ENCODE measurements at places on chromosomes 2 and 18.

DNA sequence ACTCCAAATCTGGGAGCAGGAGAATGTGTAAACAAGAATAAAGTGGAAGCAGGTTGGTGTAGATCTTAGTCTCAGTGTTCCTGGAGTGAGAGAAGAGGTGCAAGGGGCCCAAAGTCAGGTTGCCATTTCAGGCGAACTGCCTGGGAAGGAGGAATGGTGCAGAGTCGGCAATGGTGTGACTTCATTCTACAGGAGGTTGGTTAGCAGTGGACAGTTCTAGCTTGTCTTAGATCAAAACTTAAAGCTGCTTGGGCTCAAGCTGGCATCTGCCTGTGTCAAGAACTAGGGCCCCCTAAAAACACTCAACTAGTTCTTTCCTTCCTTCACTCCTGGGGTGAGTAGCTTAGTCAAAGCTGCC lies 3.5 kb downstream of the STK16 start:
- DNase-seq = no peak

DNA sequence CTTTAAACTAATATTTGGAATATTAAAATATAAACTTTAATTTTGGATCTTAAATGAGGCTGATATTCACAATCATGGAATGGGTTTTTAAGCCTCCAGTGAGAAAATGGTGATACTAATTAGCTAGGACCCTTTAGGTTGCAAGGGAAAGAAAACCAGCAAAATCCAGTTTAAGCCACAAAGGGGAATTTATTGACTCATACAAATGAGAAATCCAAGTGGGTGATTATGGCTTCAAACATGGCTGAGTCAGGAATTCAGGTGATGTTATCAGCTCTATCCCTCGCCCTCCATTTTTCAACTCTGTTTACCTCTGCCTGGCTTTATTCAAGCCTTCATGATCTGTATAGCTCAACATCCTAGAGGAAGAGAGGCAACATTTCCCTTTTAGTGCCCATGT lies 75.3 kb upstream of the DLX2 start:
- DNase-seq = no peak

GRCh38 chr2:241905716-241906377 lies 36.3 kb downstream of the RTP5 start:
- no peak for DNase-seq

DNA sequence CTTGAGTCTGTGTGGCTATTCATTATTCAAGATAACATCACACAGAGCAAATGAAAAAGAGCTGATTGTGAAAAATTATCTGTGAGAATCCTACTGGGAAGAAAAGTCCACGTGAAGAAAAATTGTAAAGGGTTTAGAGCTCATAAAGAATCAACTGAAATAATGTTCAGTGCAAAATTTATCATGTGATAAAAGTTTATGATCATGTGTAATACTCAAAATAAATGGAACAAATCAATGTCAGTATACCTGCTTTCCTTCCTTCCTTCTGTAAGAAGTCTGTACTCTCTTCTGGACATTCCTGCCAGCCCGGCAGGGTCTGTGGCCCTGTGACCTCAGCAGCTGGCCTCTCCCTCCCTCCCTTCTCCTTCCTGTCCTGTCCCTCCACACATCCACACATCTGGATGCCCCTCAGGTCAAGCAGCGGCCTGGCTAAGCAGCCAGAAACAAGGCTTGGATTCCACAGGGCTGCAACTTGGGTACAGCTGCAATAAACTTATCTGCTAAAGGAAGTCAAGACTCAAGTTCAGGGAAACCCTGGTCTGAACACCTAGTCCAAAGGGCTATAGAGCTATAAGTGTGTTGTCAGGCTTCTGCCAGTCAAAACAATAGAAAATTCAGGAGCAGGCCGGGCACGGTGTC lies 172.1 kb downstream of the MREG start:
- no peak for DNase-seq

DNA sequence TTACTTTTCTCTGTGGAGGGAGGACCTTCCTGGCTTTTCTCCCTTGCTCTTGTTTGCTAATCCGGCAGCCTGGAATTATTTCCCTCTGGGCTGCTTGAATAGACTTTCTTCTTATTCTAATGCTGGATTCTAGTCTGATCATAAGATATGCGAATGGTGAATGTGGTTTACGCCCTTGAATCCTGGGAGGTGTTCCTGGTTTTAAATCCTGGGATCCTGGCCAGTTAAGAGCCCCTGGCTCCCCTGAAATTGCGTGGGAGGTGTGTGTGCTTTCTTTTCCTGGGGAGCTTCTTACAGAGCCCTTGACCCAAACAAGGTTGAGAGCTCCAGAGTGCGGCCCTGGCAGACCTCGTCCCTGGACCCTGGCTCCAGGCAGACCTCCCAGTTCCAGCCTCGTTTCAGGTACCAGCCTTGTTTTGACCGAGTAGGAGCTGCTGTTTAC lies 2.8 kb downstream of the SH3BP4 start:
- no peak for DNase-seq

DNA sequence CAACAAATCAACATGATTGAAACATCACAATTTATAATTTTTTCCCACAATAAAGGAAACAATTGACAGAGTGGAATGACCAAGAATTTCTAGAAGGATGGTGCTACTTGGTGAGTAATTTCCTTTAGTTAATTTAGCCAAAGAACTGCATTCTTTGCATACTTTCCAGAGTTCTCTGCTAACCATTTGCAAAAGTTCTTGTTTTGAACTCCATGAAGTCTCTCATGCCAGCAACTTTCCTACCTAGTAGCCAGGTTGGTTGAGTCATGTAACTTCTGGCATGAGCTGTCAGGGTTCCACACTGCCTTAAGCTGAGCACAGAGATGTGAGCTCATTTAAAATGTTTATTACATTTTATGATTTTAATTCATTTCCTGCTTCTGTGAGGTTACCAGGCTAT lies 539.6 kb downstream of the PID1 start:
- no peak for DNase-seq

GRCh38 chr18:68482815-68483214 lies 232.1 kb downstream of the TMX3 start:
- DNase-seq = no peak

- no peak for DNase-seq
Observed at GRCh38 chr2:54161660-54162424, 46.4 kb downstream of the ACYP2 start.

- DNase-seq = no peak
Observed at GRCh38 chr2:99470957-99471356, 18.9 kb downstream of the REV1 start.

DNA sequence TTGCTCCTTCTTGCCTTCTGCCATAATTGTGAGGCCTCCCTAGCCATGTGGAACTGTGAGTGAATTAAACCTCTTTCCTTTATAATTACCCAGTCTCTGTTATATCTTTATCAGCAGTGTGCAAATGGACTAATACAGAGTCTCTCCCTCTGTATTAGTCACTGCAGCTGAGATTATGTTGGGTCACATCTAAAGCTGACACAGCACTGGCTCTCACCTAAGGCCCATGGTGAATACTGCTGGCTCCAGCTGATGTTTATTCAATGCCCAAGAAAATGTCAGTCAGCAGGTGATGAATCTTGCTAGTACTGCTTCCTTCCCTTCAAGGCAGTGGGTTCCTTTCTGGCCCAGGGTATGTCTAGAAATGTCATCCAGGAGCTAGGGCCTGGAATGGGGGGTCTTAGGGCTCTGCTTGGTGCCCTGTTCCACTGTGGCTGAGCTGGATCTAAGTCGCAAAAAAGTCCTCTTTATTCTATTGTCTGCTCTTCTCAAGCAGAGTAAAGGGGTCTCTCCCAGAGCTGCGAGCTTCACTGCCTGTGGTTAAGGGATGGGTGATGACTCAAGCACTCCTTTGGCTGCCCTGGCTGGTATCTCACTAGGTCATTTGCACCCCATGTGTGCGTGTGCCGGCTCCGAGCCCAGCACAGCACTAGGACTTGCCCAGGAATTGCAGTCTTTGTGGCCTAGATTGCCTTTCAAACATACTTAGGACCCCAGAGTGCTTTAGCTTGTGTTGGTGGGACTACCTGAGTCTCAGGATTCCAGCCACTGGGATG lies 29.9 kb downstream of the PPP1R1C start:
- no peak for DNase-seq

GRCh38 chr2:224098481-224099230 lies 59.6 kb upstream of the SERPINE2 start:
- no peak for DNase-seq

DNA sequence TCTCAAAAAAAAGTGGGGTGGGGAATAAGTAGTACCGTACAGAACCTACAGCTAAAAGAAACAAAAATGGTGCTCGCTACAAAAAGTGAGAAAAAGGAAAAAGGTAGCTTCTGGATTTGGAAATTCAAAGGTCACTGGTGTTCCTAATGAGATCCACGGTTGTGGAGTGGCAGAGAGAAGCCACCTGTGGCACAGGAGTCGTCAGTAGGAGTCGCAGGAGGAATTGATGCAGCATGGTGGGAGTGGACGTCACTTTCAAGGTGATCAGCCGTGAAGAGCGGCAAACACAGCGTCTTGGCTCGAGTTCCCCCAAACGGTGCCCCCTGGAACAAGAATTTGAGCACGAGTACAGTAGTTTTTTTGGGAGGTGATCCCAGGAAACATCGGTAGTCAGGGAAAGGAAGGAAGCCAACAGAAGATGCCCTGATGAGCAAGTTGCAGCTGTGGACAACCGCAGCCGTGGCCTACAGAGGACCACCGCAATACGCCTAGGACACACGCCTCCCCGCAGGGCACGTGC lies 1.4 kb upstream of the TTL start:
- no peak for DNase-seq

- DNase-seq = no peak
Observed at GRCh38 chr2:195594248-195594647, 62.8 kb upstream of the SLC39A10 start.

DNA sequence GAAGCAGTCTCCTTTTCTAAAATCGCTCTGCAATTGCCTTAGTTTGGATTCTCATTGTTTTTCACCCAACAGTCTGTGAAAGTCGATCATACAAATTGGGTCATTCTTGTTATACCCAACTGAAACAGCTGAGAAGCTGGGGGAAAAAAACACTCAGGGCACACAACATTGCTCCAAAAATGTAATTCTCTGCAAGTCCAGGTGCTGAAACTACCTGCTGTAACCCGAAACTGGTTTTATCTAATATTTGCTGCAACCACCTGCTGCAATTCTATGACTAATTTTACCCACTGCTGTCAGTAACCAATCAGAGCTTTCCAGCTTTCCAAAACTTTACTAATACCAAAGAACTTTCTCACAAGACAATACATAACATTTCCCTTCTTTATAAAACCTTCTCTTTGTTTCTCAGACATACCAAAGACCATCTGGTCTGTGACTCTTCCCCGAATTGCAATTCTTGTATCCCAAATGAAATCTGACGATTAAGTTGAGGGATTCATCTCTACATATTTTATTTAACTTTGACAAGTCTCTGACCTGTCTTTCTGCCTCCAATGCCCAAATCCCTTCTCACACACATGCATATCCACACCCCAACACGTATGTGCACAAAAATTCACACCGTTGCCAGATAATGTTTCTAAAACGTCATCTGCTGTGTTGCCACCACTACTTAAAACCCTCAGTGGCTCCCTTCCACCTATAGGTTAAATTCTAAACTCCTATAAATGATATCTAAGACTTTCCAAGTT lies 198.3 kb downstream of the PIEZO2 start:
- no peak for DNase-seq

- no peak for DNase-seq
Observed at GRCh38 chr2:85019121-85019520, 48.2 kb downstream of the KCMF1 start.

- DNase-seq = no peak
Observed at GRCh38 chr2:100580367-100581276, 17.8 kb downstream of the PDCL3 start.

Data from NCI-H446 treated with DMSO at 0.1 percent for 48 hours (cell line).